GM04504 (cell line): ENCODE measurements at places on chromosomes 6 and 20.

DNA sequence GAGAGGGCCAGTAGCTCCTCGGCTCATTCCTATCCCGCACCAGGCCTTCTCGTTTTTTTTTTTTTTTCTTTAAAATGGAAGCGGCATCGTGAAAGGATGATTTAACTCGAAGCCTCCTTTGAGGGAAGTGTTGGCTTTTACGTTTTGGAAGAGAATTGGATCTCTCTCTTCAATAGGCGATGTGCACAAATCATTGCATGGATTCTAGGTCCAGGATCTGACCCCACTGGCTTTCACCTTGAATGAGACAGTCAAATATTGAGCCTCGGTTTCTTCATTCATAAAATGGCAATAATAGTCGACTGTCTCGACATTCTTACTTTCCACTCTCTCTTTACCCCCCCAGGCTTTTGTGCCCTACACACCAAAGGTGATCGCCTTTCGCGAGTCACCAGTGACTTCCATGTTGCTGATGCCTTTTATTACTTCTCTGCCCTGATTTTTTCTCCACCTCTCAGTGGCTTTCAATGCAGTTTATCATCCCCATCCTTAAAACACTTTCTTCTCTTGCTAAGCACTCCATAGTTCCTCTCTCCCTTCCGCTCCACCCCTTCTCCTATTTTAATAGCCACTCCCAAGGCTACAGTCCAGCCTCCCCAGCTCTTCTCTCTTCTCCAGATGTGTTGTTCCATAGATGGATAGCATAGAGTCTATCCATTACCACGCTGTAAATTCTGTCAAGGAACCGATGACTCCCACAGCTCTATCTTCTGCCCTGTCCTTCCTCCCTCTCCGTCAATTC lies 473 bp upstream of the DTNBP1 start:
- no peak for DNase-seq

- DNase-seq: no peak
These were observed 37.1 kb upstream of the DUSP22 start for GRCh38 chr6:255041-255750.

DNA sequence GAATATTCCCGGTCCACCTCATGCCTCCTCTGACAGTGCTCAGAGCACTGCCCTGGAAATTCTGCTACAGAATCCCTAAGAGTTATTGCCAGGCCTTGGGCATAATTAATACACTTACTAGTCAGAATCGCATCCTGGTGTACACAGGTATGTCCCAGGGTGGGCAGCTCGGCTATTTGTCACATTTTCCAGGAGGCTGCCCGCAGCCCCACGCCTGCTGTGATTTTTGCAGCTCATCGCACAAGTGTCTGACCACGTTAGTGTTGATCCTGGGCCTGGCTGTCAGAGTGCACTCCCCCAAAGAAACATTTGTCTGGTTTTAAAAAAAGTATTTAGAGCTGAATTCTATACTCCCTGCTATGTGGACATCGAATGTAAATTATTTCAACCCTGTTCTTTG lies 105.4 kb downstream of the CD83 start:
- no peak for DNase-seq

- DNase-seq: peak; percentile 3
These were observed 130.6 kb upstream of the C6orf118 start for GRCh38 chr6:165439928-165440554.

- no peak for DNase-seq
These were observed 52.0 kb downstream of the ITCH start for GRCh38 chr20:34415079-34415478.
